ENCODE measurements at places on chromosomes 2 and 18.

- peak; percentile 36 for DNase-seq
Measured at GRCh38 chr2:54597153-54597848, 126.2 kb upstream of the EML6 start.

GRCh38 chr18:75551071-75551470 lies 123.6 kb upstream of the SMIM21 start:
- no peak for DNase-seq

- DNase-seq = no peak
Measured at GRCh38 chr2:15159206-15159605, 401.9 kb downstream of the NBAS start.

- no peak for DNase-seq
Measured at GRCh38 chr2:20141806-20142205, 83.1 kb downstream of the SDC1 start.

GRCh38 chr2:207792244-207792785 lies 22.6 kb upstream of the FZD5 start:
- no peak for DNase-seq

- no peak for DNase-seq
Measured at GRCh38 chr2:151357359-151357758, at the start of gene TNFAIP6. TNFAIP6 (plus strand) TSS chr2:151357592; CDS start chr2:151357667, 75 bp downstream.

DNA sequence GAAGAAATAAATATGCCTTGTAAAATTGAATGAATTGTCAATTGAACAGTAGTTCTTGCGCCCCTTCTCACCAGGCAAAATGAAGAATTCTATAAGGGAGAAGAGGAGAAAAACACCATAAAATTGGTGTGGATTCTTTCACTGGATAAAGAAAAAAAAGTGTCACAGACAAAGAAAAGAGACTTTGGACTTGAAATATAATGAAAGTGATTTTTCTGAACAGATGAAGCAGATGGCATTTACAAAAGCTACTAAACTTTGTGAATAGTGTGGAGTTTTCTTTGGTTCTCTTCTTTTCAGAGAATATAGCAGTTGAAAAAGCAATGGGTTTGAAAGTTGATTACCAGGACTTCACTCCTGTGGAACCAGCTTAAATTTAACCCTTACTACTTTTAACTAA lies 945.7 kb downstream of the DSC3 start:
- no peak for DNase-seq

DNA sequence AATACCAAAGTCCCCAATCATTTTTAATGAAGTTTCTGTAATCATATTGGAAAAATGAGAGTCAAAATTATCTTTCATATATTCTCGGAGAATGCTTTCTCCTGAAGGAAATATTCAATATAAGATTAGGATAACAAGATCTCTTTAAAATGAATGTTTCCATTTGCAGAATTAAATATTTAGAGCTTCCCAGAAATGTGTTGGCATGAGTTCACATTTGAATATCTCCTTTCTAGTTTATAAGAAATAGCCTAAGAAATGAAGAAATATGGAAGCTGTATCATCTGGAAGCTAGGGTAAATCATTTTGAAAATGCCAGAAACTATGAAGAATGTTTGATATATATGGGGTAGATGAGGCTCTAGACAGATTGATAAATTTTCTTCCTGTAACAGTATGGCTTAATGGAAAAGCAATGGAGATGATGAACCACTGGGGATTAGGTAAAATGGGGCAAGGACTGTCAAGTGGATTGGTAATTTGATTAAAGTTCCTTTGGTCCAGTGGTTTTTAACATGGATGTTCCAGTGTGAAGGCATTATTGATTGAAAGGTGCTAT lies 184.6 kb upstream of the ZNF804A start:
- no peak for DNase-seq

- DNase-seq = no peak
Measured at GRCh38 chr2:239605976-239606375, 205.2 kb upstream of the HDAC4 start.

DNA sequence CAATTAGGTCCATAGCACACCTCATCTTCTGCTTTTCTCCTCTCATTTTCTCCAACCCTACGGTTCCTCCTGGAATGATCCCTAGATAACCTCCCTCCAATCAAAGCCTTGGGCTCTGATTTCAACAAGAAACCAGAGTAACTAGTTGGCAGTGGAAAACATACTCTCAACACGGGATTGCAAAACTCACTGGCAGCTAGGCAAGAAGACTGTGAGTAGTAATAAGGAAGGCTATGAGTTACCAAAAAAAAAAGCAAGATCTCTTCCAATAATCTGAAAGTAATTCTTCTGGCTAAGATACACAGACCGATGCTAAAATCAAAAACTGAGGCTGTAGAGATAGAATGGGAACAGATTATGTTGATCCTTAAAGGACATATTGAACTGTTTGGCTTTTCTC lies 28.4 kb upstream of the CCDC102B start:
- DNase-seq = no peak

GRCh38 chr2:42060028-42060427 lies 12.2 kb downstream of the PKDCC start:
- no peak for DNase-seq

DNA sequence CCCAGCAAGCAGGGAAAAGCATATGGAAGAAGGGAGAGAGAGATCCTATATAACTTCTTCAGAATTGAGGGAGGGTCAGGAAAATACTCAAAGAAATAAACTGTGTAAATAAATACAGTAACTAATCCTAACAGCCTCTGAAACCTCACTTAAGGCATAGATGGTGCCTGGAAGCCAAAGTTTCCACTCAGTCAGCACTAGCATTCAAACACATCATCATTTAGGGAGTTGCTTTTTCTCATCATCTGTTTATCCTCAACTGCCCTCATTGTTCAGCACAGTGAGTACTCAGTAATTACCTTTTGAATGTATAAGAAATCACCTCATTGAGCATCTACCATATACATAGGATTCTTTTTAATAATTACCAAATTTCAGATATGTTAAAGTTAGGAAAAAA lies 262.9 kb downstream of the C1D start:
- no peak for DNase-seq

GRCh38 chr2:28209261-28209691 lies 183.4 kb upstream of the FOSL2 start:
- no peak for DNase-seq

GRCh38 chr18:57741273-57741672 lies 61.8 kb downstream of the ATP8B1 start:
- no peak for DNase-seq

DNA sequence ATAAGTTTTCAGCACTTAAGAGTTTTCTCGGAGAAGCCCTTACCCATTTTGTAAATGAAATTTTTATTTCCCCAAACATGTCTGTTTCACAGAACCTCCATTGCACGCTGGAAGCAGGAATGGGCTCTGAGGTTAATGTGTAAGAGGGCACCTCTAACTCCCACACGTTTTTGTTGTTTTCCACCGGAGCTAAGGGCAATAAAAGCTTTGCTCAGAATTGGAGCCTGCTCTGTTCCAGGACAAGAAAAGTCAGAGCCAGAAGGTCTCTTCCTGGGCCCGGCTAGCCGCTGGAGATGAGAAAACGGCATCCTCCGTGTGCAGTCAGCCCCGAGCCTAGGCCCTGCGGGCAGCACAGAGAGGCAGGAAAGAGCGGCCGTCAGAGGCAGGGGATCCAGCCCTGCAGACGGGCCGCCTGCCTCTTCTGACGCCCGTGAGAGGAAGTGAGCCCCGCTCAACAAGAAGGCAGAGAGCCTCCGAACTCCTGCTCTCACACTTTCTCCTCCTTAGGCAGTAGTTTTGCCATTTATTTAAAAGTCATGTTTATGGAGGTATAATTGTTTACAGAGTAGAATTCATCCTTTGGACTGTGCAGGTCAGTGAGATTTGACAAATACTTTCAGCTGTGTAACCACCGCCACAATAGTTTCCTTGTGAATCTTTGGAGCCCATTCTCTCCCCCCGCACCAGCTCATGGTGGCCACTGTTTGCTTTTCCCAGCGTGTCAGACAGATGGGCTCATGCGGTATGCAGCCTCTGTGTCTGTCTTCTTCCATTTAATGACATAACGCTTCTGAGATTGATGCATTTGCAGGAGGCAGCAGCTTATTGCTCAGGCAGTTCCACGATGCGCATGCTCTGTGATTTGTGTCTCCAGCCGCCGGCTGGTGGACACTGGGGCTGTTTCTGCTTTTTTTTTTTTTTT lies 117.3 kb downstream of the GALR1 start:
- DNase-seq = no peak

GRCh38 chr2:241894681-241895426 lies 25.3 kb downstream of the RTP5 start:
- no peak for DNase-seq

DNA sequence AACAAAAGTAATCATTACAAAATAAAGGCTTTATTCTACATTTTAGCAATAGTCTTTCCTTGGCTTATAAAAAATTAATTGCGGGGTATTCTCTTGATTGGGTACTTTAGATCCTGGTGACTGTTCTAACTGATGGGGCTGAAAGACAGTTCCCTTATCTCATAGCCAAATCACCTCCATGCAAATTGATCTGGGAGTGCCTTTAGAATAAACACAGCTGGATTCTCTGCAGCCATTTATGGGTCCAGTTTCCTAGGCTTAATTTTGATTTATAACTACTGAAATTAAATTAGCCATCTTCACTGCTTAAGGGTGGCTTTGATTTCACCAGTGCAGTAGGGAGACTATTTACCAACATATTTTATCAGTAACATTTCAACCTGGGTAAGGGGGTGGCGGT lies 337.1 kb downstream of the NRXN1 start:
- DNase-seq = no peak

- DNase-seq = no peak
Measured at GRCh38 chr2:30249354-30249753, 18.0 kb downstream of the LBH start.

GRCh38 chr2:238167761-238168160 lies 9.0 kb downstream of the ERFE start:
- no peak for DNase-seq

DNA sequence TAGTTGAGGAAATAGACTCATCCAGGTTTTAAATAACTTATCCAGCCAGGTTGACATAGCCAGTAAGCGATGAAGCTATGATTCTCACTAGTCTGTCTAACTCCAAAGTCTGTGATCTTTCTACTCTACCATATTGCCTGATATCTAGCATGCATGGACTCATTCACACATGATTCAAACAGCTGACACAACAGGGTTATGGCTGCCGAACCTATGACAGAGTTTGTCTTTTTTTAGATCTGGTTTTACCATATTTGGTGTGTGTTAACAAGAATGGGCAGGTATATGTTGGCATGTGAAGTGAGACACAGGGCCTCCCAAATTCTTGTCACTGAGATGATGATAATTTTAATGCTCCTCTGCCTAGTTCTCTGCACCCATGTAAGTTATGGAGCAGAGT lies 210.6 kb downstream of the BABAM2 start:
- no peak for DNase-seq

GRCh38 chr2:74383254-74383653 lies 3.1 kb upstream of the DCTN1 start:
- no peak for DNase-seq

GRCh38 chr2:55906993-55907392 lies 16.6 kb downstream of the EFEMP1 start:
- no peak for DNase-seq

DNA sequence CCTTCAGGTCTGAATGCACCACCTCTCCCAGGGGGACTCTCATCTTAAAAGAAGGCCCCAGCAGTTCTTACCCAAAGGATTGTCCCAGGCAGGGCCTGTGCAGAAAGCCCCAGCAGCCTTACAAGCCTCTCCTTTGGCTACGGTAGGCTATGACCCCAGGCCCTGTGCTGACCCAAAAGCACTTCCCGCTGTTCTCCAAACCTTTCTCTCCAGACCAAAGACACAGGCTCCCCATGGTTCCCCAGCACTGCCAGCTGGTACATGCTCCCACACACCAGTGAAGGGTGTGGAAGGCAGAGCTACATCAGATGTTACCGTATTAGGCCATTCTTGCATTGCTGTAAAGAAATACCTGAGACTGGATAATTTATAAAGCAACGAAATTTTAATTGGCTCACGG lies 35.4 kb downstream of the LBH start:
- no peak for DNase-seq

DNA sequence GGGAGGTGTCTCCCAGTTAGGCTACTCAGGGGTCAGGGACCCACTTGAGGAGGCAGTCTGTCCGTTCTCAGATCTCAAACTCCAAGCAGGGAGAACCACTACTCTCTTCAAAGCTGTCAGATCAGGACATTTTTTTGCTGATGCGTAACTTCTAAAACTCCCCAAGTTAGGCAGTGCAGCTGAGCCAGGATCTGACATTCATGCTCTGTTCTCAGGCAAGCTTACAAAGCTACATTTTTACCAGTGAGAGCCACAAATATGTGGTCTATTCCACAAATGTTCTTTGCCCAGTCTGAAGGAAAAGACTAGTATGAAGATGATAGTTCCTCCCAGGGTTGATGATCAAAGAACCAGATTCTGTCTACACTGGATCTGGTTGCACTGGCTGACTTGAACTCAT lies 184.1 kb downstream of the MTCL1 start:
- DNase-seq = no peak

DNA sequence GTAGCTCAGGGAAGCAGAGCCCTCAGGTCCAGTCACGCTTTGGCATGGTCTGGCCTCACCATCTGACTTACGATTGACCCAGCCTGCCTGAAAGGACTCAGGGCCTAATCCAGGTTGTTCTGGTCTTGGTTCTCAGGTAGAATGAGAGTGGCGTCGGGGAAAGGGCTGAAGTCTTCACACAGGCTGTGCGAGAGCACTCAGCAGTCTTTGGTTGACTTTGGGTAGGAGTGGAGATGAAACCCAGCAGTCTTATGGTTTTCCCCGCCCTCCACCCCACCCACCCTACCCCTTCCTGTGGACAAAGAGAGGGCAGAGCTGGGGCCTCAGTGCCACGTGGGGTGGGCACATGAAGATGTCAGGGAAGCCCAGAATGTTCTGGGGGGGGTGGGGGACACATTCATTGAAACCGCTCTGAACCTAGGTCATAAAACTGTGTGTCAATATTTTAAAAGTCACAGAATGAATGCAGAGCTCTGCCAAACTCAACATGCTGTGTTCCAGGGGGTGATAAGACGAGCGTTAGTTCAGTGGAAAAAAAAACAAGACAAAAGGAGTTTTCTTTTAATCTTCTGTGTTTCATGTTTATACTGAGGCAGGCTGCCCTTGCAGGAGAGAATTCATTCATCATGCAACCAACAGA lies 58.6 kb upstream of the ALPP start:
- no peak for DNase-seq

GRCh38 chr2:105797298-105797819 lies 52.6 kb downstream of the NCK2 start:
- peak; percentile 60 for DNase-seq

DNA sequence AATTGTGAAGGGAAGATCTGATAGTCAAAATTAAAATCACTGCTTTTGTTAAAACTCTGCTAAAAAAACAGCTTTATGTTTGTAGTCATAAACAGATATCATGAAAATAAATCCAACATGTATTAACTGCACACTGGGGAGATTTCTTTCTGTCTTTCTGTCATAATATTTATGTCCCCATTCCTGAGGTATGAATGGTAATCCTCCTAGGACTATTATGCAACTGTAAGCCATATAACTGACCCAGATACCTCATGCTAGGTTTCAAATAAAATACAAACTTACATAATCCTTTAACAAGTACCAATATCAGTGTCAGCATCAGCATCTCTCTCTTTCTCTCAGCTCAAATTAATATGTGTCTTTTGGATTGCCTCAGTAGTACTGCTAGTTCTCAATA lies 18.2 kb downstream of the IFIH1 start:
- DNase-seq = no peak

Measured in CD4-positive, alpha-beta T cell treated with Interleukin-10 for 1 hour (primary cell).